ENCODE measurements at places on chromosomes 13 and 19. TPM values are rescaled to one million over a fixed set of nuclear protein-coding genes. Genes with fewer than 3 reads are reported as not detected.

Gene ACP5
- 0.41 TPM for total RNA-seq

Gene LGALS14
- not detected for total RNA-seq

Gene SPRY2
- total RNA-seq: 42.8 TPM

Gene TEX29
- total RNA-seq: not detected

Gene LYPD5
- total RNA-seq: 2.0 TPM

Gene PINLYP
- total RNA-seq: 6.9 TPM

Gene ATP1A3
- total RNA-seq: 149 TPM

Data from frontal cortex (tissue), 4 donors.